ENCODE measurements at places on chromosomes 3 and 15.

DNA sequence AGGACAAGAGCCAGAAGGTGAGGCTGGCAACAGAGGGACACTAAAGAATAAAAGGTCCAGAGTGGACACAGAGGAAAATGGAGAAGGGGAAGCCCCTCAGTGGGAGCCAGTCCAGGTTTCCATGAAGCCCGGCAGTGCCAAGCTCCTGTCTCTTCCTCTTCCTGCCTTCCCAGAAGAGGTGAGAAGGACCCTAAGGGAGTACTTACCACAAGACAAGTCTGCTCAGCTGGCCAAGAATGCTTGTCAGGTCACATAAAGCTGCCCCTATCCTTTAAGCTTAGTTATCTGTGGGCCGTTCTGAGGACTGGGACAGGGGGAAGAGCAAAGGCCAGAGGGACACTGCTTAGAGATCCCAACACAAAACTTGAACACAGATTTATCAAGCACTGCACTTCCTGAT is 100.2 kb downstream of the RYK start:
- DNase-seq, result no peak

DNA sequence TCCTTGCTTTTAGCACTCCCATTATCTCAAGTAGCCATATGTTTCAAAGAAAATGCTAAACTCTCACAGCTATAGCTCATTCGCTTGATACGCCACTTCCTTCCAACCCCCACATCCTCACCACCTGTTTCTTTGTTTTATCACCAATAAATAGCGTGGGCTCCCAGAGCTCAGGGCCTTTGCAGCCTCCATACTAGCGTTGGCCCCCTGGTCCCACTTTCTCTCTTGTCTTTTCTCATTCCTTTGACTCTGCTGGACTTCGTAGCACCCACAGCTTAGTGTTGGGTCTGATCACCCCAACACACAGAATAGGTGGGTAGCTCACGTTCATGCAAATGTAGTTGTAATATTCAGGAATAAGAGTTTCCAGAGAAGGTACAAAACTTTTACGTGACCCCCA is 4.1 kb upstream of the GPD1L start:
- no peak for DNase-seq

GRCh38 chr15:70186152-70186551 is 88.4 kb upstream of the TLE3 start:
- DNase-seq, result no peak

- no peak for DNase-seq
Observed at GRCh38 chr3:21979706-21980105, 228.7 kb upstream of the ZNF385D start.

- no peak for DNase-seq
Observed at GRCh38 chr3:25306066-25306465, 122.0 kb upstream of the RARB start.

DNA sequence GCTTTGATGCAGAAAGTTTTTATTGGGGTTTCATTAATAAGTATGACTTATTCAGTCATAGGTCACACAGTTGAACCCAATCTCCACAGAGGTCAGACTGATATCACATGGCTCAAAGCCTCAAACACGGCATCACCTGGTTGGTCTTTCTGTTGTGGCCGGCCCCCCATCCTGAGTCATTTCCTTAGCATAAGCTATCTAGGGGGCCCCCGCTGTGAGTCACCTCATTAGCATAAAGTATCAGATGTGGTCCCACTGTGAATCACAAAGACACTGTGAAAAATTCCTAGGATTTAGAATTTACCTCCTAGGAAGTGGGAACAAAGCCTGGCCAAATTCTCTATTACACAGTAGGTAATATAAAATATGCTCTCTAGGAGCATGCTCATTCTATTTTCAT is 502.2 kb downstream of the PYDC2 start:
- DNase-seq, result no peak

DNA sequence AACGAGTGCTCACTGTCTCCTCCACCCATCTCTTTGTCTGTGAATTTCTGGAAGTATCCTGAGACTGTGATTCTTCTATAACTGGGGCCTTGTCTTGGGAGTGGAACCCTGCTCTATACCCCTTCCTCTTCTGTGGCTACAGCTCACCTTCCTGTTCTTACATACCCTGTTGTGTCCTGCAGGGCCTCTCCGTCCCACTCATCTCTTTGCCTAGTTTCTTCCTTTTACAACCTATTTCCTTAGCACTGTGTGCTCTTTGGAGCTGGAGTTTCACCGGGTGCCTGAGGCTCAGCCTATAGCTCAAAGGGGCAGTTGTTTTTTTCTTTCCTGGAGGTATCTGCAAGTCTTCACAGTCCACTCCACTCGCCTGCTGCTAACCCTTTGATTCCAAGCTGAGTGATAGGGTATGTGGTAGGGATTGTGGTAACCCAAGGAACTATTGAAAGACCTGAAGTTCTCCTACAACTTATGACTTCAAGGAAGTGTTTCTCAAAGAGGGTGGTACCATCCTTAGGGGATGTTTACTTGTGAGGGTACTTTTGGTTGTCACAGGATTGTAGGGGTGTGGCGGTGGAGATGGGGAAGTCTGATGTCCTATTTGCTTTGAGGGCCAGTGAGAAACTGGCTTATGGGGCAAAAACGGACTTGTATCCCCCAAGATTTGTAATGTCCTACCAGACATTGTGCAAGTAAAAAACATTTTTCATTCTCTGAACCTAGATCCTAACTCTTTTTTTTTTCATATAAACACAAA is 66.6 kb upstream of the ARL8B start:
- DNase-seq, result no peak

DNA sequence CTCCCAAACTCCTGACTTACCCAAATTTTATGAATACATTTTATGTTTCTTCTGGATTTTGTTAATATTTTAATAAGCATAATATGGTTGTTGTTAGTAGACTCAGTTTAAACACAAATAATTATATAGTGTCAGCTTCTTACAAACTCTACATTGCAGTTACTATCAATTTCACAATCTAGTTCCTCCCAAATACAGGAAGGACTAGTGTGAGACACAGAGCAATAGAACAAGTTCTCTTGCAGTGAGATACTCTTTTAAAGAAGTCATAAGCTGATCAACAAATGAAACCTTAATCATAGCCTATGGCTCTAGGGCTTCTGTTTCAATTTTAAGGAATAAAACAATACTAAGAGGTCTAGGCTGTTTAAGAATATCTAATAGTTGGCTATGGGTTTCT is 86.1 kb downstream of the SAMMSON start:
- no peak for DNase-seq

GRCh38 chr15:87269566-87269965 is 987.0 kb downstream of the NTRK3 start:
- no peak for DNase-seq

DNA sequence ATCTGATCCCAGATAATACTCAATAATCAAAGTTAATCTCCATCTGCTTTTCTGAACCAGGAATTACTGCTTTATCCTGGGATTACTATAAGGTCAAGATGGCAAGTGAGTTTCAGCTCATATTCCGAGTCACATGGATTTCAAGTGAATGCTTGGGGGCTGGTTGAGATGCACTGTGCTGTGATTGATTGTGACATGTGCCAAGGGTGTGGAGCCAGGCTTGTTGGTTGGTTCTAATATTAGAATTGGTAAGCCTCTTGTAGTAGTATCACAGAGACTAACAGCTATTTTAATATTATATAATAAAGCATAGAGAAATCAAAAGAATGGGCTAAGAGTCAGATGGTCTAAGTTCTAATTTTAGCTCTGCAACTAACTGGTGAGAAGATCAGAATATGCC is 74.2 kb upstream of the ICE2 start:
- no peak for DNase-seq

GRCh38 chr3:129281726-129282125 is 3.1 kb downstream of the HMCES start:
- no peak for DNase-seq

GRCh38 chr3:189947068-189947467 is 173.6 kb downstream of the P3H2 start:
- DNase-seq, result no peak

DNA sequence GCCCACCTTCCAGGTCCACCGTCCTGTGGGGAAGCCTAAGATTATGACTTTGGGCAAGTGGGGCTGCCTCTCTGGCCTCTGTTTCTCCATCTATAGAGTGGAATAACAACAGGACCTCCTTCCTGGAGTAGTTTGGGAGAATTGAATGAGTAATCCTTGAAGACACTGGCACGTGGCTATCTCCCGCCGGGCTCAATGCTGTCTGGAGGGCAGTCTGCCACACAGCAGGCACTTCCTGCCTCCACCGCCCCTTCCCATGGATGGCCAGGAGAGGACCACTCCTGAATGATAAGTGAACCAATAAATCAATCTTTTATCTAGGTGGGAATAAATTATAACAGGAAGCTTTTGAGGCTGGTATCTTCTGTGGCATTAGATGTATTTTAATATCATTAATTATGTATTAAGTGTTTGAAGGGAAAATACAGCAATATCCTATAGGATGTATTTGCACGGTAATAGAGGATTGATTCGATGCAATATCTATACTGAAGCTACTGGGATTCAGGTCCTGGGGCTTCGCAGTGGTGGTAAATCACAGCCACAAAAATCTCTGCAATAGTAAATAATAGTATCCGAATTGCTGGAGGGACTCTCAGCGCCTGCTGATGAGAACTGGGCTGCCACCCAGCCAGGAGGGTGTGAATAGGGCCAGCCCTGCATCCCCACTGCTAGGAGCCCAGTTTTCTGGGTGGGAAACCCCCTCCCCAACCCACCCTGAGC is 15.9 kb downstream of the MEGF11 start:
- DNase-seq, result no peak

- no peak for DNase-seq
Observed at GRCh38 chr3:96192966-96193550, 621.3 kb upstream of the EPHA6 start.

DNA sequence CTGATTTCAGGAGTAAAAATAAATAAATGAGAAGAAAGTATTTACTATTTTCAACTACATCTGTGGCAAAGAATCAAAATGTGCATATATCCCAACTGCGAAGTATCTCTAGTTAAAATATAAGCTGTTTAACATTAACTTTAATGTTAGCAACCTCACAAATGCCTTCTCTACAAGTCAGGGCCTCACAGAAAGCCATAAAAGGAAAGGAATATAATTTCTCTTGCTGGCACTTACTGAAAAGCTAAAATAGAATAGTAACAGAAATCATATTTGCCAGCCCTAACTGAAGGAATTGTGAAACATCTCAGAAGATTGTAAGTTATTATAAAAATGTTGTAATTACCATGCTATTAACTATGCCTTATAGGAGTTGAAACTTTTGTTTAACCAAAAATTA is 65.1 kb upstream of the MBNL1 start:
- no peak for DNase-seq

DNA sequence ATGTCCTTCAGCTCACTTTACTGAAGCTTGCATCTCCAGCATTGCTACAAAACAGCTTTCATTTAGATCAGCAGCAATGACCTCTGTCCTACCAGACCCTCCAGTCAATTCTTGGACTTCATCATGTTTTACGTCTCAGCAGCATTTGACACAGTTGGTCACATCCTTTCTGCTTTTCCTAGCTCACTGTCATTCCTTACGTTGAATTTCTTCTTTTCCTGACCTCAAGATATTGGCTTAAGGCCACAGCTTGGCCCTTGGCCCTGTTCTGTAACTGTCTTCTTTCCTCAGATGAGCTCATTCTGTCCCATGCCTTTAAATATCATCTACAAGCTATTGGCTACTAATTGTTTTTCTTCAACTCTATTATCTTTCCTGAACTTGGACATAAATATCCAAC is 576.2 kb upstream of the KCNMB2 start:
- DNase-seq, result no peak

DNA sequence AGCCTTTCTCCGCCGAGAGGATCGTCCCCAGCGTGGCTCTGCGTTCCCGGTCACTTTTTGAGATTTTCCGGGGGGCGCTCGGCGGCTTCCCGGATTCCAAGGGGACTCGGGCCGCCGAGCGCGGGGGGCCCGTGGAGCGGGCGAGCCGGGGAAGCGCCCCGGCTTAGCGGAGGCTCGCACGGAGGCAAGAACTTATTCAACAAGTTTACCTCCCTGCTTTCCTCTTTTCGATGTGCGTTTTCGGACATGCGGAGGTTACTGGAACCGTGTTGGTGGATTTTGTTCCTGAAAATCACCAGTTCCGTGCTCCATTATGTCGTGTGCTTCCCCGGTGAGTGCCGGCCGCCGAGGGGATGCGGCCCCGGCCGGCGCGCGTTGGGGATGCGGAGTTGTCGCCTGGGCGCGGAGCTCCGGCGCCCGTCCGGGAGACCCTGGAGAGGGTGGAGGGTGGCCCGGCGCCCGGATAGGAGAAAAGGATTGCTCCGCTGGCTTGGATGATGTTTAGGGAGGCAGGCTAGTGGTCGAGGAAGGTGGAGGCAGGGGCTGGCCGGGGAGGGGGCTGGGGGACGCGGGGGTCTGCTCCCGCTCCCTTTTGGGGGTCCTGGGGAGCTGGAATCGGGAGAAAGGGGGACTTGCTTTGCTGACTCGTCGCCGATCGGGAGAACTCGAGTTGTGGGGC is 810 bp downstream of the PTPRG start:
- peak; percentile 50 for DNase-seq

DNA sequence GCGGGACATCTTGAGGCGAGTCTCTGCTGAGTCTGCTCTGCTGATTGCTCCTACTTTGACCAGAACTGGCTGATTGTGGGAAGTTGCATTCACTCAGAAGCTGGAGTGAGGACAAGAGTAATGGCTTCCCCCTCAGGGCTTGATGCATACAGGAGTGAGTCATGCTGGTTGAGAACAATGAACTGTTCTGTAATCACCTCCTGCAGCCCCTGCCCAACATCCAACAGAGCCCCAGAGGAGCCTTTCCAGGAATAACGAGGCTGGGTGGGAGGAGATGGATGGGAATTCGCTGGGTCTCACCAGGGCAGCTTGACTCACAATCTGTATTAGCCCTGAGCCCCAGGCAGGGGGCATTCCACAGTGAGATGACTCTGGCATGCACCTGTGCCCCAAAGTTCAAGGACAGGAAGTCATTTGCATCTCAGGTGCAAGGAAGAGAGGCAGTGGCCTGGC is 85.0 kb downstream of the RAB11A start:
- DNase-seq, result no peak

DNA sequence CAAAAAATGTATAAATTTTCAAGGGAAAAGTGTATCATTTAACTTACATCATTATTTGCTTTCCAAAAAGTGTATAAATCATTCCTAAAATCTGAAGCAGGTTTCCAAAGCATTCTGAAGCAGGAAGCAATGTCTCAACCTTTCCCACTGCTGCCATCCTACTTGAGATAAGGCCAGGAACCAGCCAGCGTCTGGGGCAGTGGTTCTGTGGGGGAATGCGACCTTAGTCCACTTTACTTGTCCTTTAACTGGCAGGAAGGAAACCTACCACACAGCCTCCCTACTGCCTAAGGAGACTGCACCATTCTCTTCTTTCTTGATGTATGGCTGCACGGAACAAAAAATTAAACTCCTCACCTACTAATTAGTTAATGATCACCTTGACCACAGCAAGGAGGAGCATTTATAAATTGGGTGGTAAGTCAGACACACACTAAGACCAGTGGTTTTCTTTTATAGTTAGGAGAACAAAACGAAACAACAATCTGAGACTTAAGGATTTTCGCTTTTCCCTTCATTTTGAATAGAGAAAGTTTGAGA is 3.7 kb downstream of the SORD start:
- no peak for DNase-seq
